Skeletal muscle cell (primary cell): ENCODE measurements at places on chromosomes 2 and 18.
A peak's percentile ranks its signal among the peaks of the same experiment; 100 is the strongest.

DNA sequence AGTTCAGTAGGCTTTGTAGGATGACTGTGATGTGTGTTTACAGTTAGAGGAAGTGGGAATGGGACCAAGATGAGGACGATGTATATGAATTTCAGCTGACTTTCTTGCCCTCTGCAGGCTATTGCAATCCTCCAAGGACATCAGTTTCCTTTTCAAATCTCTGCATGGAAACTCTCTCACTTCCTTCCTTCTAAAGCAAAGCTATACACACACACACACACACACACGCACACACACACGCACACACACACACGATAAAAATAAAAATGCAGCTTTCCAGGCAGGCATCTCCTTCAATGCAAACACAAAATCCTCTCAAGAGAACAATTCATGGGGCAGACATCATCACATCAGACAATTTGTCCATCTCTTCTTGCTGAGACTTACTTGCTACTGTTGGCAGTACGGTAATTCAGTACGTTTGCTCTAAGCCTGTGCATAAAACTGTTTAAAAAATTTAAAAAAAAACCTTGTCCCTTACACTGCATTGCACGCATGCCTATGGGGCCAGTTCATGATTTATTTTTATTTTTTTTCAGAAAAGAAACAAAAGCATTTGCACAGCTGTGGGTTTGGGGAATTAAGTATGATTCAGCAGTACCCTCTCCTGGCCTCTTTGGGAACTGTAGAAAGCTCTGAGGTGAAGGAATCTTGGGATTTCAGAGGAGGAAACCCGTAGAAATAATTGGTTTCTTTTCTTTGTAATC is 27.1 kb upstream of the ICOS start:
- DNase-seq = peak; percentile 47

GRCh38 chr2:111072220-111072871 is 48.4 kb upstream of the BCL2L11 start:
- DNase-seq = peak; percentile 47

DNA sequence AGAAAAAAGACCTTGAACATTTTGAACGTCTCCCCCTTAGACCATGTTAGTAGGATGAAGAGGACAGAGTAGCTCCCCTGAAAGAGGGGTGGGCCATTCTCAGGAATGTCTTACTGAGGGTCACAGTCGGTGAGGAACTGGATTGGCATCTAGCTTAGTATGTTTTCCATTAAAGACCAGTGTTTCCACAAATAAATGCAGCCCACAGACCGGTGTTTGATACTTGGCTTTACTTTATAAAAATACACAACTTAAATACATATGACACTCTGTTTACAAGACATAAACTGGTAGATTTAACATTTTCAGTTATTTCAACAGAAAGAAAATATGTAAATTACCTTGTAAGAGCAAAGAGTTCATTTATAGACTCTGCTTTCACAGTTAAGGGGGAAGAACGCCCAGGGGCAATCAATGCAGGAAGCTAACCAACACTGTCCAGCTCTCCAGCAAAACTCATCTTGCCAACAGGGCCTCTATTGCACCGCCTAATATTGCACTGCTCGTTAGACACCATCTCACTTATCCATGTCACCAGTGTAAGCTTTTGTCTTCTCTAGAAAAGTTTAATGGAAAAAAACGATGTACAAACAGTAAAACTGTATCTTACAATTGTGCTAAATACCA is 23.5 kb upstream of the ADCY3 start:
- DNase-seq = no peak

- DNase-seq = no peak
These were observed 16.5 kb downstream of the TMEM178A start for GRCh38 chr2:39682066-39682692.

DNA sequence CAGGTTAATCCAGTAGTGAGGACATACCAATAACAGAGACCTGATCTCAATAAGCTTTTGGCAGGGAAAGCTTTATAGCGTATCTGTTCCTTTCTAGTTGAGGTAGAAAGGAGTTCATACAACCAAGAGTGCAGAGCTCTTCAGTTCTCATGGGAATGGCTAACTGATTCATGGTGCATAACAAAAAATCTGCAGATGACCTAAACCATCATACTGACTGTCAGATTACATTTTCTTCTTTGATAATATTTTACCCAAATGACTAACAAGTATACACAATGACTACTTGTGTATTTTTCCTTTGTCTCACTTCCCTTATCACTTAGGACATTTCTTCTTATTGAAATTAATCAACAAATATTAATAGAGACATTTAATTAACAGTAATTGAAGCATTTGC is 140.0 kb upstream of the SERTAD2 start:
- no peak for DNase-seq

- DNase-seq = no peak
These were observed 307.8 kb downstream of the EPHA4 start for GRCh38 chr2:221264318-221264717.

DNA sequence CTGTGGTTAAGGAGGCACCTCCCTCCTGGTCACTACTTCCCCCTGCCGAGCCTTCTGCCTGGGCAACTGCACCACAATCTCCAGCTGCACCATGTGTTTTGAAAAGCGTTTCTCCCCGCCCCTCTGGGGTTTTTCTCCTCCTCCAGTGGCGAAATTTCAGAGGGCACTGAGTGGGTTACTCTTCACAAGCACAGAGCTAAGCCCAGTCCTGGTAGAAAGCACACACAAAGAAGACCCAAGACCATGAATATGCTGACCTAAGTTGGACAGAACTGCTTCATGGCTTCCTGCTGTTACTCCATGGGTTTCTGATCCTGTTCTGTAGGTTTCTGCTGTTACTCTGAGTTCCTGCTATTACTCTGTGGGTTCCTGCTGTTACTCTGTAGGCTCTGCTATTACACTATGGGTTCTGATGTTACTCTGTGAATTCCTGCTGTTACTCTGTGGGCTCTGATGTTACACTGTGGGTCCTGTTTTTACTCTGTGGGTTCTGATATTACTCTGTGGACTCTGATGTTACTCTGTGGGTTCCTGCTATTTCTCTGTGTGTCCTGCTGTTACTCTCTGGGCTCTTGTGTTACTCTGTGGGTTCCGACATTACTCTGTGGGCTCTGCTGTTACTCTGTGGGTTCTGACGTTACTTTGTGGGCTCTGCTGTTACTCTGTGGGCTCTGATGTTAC is 216.6 kb downstream of the RTP5 start:
- DNase-seq = no peak

DNA sequence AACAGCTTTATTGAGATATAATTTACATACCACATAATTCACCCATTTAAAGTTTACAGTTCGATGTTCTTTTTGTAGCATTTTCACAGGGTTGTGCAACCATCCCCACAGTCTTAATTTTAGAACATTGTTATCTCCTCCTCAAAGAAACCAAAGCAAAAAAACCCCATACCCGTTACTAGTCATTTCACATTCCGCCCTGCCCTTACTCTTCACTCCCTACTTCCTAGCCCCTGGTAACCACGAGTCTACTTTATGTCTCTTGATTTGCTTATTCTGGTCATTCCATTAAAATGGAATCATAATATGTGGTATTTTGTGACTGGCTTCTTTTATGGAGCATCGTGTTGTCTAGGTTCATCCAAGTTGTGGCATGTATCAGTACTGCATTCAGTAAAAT is 137.7 kb downstream of the TANC1 start:
- no peak for DNase-seq

DNA sequence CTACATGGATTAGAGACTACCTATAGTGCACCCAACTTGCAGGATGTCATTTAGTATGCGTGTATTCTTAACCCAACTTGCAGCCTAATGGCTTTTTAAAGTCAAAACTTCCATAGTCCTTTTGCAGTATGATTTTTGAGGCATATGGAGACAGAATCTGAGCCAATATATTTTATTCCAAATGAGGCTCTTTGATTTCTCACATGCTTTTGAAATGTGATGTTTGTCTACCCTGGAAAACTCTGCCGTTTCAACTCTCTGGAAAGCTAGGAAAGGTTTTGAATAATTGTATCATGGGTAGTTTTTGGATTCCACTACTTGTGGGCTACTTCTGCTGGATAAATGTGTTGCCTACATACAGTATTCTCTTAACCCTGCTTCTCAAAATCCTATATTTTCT is 206.6 kb downstream of the ZNF385B start:
- DNase-seq = no peak

- peak; percentile 82 for DNase-seq
These were observed 23.6 kb downstream of the ANKRD44 start for GRCh38 chr2:197286805-197287595.

GRCh38 chr2:20526160-20526559 is 79.3 kb downstream of the RHOB start:
- no peak for DNase-seq

GRCh38 chr2:44104855-44105271 is 63.8 kb upstream of the PPM1B start:
- no peak for DNase-seq

DNA sequence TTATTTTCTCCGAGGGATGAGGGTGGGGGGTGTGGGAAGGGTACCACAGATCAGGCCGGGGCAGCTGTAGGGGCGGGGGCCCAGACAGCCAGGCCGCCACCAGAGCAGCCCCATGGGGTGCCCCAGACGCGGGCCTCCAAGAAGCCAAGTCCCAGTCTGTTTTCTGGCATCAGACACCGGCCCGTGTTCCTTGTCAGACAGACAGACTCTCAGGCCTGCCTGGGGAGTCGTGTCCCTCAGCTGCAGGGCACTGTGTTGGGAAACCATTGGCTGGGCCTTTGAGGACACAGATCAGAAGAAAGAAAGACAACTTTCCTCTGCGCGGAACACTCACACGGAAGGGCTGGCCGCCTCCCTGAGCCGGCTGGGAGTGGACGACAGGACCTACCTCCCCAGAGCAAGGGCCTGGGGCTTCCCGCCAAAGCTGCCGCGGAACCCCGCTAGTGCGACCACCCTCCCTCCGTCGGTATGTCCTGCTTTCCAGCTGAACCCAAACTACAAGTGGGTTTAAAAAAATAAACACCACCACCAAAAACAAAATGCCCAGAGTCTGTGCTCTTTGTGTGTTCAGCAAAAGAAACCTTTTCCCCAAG is 88.0 kb downstream of the SMAD7 start:
- DNase-seq = no peak

DNA sequence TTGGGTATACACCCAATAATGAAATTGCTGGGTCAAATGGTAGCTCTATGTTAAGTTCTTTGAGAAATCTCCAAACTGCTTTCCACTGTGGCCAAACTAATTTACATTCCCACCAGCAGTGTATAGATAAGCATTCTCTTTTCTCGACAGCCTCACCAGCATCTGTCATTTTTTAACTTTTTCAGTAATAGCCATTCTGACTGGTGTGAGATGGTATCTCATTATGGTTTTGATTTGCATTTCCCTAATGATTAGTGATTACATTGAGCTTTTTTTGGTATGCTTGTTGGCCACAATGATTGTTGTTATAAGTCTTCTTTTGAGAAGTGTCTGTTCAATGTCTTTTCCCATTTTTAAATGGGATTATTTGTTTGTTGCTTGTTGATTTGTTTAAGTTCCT is 50.4 kb upstream of the EPAS1 start:
- DNase-seq = no peak

- DNase-seq = no peak
These were observed 198.3 kb upstream of the CNTNAP5 start for GRCh38 chr2:123826729-123827271.

DNA sequence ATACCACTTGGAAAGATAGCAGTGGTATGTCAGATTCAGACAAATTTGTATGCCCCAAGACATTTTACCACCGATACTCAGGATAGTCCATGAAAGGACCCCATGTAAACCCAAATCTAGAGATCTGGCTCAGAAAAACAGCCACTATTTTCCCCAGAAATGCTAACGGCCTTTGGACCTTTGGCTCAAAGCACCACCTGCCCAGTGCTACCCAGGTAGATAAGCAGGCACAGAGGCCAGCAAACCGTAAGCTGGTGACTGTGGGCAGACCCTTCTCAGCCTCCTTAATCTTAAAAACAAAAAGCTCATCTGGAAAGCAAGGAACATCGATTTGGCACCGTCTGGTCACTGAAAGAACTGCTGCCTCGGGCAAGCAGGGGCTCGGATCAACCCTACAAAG is 61.4 kb upstream of the GREB1L start:
- no peak for DNase-seq

DNA sequence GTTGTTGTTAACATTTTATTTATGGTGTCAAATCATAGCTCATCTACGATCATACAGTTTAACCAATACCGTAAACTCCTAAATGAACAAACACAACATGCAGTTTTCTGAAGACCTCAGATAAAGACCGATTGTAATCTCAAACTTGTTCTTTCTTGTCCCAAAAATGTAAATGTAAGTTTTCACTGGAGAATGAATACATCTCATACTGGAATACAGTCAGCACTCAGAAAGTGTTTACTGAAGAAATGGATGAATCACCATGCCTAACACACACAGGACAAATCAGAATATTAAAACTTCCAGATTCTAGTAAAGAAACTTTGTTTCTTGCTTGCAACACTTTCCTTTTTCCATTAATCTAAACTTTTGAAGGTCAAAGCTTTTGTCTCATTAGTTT is 380.5 kb downstream of the DLGAP1 start:
- DNase-seq = no peak

DNA sequence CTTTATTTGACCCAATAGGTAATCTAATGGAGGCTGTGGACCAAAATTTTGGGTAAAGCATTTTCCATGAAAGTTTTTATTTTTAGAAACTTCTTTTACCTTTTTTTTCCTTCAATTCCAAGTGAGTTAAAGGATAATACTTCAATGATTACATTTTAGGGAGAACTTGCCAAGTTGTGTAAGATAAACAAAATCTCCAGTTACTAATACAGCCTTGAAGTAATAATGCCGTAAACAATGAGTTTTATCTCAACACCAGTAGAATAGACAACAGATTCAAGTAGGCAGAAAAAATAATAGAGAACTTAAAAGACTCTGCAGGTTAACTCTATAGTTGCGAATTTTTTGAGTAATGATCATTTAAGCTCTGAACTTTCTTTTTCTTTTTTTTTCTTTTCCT is 807.4 kb downstream of the CNTNAP5 start:
- DNase-seq = no peak

GRCh38 chr18:3100498-3101132 is 87.7 kb upstream of the LPIN2 start:
- no peak for DNase-seq

DNA sequence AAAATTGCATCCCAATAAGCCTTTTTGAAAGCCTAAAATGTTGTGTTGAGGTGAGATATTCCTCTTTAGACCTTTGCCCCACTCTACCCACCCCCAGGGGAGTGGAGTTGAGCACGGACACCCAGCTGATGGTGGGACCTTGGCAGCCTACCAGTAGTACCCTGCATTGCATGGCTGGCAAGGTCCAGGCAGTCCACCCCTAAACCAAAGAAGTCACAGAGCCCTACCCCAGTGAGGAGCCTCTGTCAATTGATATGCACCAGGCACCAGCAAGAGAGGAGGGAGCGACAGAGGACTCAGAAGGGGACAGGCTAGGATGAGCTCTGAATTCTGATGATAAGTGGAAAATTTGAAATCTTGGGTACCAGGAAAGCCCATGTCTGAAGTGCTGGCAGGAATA is 38.6 kb downstream of the MARCO start:
- no peak for DNase-seq

DNA sequence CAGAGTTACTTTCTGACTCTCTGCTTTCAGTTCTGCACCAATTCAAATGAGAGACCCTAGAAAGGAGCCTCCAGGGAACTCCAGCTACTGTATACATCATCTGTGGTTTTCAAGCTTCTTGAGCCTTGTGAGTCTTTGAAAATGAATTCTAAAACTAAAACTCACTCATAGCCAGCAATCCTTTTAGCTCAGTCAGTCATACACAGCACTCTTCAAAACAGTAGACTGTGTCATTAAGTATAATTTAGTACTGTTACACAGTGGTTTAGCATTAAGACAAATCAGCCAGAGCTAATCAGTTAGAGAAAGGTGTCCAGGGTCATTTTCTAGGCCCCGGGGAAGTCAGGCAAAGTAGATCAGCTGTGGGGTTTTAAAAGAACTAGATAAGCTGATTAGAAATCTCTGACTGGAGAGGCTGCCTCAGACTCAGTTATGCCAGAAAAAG is 322.1 kb upstream of the THUMPD2 start:
- peak; percentile 79 for DNase-seq
